ENCODE measurements at places on chromosomes 16 and 17.

DNA sequence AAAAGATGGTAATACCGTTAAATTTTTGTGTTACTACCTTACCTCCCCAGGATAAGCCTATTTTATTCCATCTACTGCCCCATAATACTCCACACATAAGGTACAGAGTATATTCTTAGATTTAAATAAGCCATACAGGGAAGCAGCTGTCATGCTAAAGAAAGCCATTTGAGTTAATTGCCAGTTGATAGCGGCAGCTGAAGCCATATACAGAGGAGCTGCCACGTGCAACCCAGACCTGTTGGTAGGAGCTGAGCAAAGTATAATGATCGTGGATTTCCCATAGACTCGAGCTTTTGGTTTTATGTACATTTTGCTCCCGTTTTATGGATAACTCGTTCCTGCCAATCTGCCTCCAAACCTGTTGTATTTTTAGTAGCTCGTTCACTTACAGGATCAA lies 12.0 kb downstream of the CPSF4L start:
- DNase-seq: no peak

DNA sequence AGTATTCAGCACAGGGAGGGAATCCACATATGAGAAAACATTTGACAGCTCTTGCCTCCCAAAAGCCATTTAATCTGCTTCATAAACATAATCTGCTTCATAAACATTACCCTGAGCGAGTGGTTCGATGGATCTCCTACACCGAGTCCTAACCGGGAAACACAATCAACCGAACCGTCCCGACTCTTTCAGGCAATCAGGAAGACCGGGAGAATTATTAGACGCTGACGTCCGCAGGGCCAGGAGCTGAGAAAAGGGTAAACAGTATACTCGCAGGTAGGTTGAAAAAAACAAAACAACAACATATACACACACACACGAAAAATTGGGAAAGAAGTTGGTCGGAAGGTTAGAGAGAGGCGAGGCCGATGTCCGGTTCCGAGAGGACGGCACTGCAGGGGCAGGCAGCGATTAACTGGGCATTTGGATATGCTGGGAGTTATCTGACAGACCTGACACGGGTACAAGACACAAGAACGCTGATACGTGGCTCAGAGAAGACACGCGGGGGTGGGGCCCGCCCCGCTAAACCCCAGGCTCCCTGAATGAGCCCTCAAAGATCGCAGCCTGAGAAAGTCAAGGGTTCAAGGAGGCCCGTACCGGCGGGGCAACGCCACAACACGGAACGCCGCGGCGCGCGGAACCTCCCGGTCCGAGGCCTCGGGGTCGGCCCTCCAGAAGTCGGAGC lies 585 bp downstream of the AP1G1 start:
- DNase-seq: peak; percentile 28

DNA sequence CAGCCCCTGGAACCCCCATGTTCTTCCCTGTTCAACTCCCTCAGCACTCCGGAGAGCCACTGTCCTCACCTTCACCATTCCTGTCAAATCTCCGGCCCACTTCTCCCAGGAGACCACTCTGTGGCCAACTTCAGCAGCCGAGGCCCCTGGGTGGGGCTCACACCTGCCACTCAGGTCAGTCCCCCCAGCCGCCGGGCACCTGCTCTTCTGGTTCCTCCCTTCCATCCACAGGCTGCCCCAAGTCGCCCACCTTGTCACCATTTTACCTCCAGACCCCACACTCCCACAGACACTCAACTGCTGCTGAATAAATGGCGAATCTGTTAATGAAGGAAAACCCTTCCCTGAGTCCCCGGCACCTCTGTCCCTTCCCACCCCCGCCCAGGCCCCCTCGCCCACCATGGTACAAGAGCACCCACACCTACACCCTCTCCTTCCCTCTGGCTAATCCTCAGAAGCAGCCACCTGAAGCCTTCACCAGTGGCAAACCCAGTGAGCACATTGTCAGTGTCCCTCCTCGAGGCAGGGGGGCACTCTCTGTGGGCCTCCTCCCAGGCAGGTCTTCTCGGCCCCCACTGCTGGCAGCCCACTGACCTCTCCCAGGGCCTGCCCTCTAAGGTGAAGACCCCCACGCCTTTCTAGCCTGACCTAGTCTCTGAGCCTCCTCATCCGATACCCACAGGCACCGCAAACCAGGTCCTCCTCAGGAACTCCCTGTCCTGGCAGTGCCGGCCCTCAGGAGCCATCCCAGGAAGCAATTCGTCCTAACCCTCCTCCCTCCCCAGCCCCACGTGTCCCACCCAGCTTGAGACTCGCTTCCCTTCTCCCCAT lies 8.2 kb downstream of the CANT1 start:
- DNase-seq: no peak

GRCh38 chr16:63613701-63614100 lies 1508.2 kb downstream of the CDH11 start:
- no peak for DNase-seq

- DNase-seq: no peak
Observed at GRCh38 chr16:13795131-13795530, 124.8 kb upstream of the ERCC4 start.

- DNase-seq: peak; percentile 66
Observed at GRCh38 chr16:80167657-80168390, 373.0 kb upstream of the DYNLRB2 start.

- DNase-seq: no peak
Observed at GRCh38 chr17:42640121-42640520, 19.0 kb upstream of the TUBG2 start.
